Stimulated activated CD4-positive, alpha-beta T cell treated with anti-CD3 and anti-CD28 coated beads, TNF-alpha, amount 100 ng/mL, for 1 hour (primary cell): ENCODE measurements at places on chromosomes 7 and 10.

- DNase-seq = no peak
Observed at GRCh38 chr7:159020987-159021386, 123.7 kb downstream of the VIPR2 start.

DNA sequence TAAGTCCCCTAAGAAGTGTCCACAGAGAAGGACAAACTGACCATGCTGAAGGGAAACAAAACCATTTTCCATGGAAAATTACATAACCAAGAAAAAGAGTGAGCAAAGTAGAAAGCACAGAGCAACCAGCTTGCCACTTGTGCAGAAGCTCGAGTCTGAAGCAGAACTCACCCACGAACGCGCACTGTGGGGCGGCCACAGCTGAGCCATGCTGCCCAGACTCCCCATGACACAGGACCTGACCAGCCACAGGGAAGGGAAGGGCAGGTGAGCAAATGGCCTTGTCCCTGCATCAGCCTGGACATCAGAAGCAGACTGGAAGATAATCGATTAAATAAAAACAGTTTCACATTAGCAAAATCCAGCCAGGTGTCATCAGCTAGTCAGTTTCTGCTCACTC is 95.7 kb downstream of the TCERG1L start:
- no peak for DNase-seq

GRCh38 chr10:46549171-46550075 is 7.0 kb downstream of the GPRIN2 start:
- DNase-seq = no peak

- no peak for DNase-seq
Observed at GRCh38 chr10:10786109-10787090, 231.3 kb upstream of the CELF2 start.

GRCh38 chr7:134452991-134453473 is 5.9 kb downstream of the AKR1B1 start:
- DNase-seq = no peak
